Posterior vena cava (tissue), 2 donors: ENCODE measurements at places on chromosomes 16 and 17. TPM values are rescaled to one million over a fixed set of nuclear protein-coding genes. Genes with fewer than 3 reads are reported as not detected.
A peak's percentile ranks its signal among the peaks of the same experiment; 100 is the strongest.

DNA sequence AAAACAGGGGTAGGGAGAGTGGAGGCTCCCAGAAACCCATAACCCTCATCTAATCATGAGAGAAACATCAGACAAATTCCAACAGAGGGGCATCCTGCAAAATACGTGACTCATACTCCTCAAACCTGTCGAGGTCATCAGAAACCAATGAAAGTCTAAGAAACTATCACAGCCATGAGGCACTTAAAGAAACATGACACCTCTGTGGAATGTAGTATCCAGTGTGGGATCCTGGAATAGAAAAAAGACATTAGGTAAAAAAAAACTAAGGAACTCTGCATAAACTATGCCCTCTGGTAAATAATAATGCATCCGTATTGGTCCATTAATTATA, 16.4 kb downstream of the CDH5 start:
- DNase-seq, result no peak

- peak; percentile 83 for DNase-seq
These were observed 8.7 kb downstream of the THRA start for GRCh38 chr17:40071313-40072039.

DNA sequence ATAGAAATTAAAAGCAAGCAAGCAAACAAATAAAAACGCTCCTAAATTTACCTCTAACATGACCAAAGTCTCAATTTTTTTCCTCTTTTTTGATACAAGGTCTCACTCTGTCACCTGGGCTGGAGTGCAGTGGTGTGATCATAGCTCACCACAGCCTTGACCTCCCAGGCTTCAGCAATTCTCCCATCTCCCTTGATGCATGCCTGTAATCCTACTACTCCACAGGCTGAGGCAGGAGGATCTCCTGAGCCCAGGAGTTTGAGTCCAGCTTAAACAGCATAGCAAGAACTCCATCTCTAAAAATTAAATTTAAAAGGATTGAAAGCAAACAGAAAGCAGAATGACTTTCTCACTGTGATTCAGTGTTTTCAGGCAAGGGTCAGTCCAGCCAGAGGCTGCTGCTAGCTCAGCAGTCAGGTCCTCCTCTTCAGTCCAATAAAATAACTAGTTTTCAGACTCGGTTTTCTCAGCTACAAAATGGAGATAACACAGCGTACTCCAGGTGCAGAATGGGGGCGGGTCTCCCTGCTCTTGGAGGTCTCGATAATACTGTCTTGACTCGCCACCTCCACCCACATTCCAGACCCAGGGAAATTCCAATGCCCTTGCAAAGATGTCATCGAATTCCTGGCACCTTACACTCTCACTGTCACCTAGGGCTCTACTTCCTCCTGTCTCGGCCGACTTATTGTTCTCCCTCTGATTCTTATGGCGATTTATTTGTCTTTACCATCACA, 20.7 kb upstream of the MRTFB start:
- DNase-seq, result no peak

DNA sequence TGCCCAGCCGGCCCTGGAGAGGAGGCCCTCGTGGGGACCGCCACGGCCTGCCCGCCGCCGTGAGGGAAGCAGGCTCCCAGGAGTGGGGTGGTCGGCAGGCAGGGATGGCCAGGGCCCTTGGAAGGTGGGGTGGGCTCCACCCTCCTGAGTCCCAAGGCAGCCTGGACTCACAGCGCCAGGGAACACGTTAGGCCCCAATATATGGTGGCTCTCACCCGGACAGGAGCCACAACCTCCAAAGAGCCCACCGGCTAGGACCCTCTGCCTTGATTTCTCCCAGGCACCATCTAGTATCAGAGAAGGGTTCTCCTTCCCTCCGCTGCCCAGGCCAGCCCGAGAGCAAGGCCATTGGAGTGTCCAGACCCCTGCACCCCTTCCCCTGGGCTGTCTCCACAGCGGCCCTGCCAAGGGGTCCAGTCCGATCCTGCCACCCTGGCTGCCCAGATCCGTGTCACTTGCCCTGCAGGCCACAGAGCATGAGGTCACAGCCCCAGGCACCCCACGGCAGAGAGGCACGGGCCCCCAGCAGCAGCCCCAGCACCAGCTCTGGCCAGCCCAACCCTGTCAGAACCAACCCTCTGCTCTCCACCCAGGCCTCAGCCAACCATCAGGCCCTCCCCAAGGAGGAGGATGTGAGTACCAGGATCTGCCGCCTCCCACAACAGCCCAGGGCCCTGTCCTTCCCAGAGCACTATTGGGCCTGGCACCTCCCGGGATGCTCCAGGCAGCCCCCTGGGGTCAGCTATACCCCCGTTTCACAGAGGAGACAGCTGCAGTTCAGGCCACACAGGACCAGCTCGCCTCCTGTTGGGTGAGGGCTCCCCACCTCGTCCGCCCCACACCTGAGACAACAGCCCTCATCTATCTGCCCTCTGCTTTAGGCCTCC, 1.1 kb upstream of the AXIN1 start:
- DNase-seq, result peak; percentile 84

- peak; percentile 89 for DNase-seq
These were observed 48.4 kb upstream of the KDM8 start for GRCh38 chr16:27154705-27155521.

DNA sequence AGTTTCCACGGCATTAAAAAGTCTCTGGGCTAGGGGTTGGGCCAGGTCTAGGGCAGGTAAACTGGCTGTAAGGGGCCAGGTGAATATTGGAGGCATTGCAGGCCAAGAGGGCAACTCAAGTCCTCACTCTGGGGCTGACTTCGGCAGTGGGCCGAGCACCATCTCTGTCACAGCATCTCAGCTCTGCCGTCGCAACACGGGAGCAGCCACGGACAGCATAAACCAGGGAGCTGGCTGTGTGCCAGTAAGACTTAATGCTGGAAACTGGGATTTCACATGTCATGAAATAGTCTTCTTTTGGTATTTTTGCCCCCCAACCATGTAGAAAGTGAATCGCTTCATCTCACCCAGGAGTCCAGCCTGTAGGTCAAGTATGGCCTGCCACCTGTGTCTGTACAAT, 12.6 kb upstream of the LGALS9 start:
- no peak for DNase-seq

DNA sequence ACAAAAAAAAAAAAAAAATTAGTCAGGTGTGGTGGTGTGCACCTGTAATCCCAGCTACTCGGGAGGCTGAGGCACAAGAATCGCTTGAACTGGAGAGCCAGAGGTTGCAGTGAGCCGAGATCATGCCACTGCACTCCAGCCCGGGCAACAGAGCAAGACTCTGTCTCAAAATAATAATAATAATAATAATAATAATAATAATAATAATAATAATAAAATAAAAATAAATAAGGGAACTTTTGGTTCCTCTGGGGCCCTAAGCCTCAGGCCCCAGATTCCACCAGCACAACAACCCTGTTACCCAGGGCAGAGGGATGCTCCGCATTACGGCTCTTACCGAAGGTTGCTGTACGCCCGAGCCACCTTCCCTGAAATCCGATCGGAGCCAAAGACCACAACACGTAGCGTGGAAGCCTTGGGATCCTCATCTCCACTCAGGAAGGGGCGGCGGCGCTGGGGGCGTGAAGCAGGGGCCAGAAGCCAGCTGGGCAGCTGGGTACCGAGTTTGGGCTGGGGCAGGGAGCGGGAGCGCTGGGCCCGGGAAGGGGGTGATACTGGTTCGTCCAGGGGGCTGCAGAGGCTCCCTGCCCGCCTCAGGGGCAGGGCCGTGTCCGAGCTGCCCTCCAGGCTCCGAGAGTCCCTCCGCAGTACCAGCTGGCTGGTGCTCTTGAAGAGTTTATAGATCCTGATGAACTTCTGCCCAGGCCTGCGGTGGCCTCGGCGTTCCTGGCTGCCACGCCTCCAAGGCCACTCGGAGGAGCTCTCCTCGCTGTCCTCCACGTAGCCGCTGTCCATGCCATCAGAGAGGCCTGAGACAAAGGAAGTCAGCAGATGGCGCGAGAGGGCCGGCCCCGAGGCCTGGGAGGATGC, 20.6 kb upstream of the PIK3R6 start:
- DNase-seq, result no peak

GRCh38 chr17:83032781-83033180, 46.6 kb upstream of the METRNL start:
- peak; percentile 53 for DNase-seq

- DNase-seq, result no peak
These were observed 327.6 kb downstream of the CDH13 start for GRCh38 chr16:82954224-82954929.

- DNase-seq, result peak; percentile 89
These were observed 3.0 kb upstream of the DLX3 start for GRCh38 chr17:49997773-49998703.

GRCh38 chr16:75754141-75754540, 27.9 kb upstream of the CPHXL start:
- DNase-seq, result no peak

DNA sequence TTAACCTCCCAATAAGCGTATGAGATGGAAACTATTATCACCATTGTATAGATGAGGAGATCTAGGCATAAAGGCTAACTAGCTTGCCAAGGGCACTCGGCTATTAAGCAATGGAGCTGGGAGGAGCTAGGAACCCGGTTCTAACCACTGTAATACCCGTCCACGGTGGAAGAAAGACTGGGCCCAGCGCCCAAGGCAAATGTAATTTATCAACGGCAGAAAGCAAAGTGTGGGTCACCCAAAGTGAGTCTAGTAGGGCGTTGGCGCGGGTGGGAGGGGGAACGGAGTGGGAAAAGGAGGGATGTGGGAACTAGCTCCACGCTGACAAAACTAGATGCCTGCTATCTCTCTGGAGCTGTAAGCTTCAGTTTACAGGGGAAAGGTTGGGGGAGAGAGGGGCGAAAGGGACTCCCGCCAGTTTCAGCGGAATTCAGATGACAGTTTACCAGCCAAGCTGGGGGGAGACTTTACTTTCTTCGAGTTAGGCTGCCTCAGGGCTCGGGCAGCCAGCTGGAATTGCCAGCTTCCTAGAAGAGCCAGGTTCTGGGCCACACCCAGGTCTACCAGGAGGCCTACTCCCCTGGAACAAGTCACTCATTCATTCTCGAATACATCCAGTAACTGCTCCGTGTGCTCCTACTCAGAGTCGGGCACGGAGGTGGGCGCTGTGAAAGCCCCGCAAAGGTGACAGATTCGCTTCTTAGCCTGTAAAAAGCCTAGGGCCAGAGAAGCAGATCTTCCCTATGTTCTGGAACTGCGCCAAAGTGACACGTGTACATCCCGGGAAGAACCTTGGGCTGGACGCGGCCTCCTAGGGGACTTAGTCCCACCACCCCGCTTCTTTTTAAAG, 837 bp downstream of the LRRC59 start:
- DNase-seq, result peak; percentile 89

- no peak for DNase-seq
These were observed 5.4 kb upstream of the KPNB1 start for GRCh38 chr17:47644324-47644723.

- no peak for DNase-seq
These were observed 46.5 kb downstream of the TEX2 start for GRCh38 chr17:64216338-64217248.

DNA sequence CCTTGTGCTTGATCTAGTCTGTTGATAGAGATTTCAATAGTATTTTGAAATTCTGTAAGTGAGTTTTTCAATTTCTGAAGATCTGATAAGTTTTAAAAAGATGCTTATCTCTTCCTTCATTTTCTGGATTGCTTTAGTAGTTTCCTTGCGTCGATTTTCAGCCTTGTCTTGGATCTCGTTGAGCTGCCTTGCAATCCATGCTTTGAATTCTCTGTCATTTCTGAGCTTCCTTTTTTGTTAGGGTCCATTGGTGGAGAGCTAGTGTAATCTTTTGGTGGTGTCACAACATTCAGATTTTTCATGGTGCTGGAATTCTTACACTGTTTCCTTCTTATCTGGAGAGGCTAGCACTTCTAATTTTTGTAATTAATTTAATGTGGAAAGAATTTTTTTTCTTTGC, 61.1 kb downstream of the SLFN11 start:
- DNase-seq, result no peak

Gene CEP112
- total RNA-seq, result 33.4 TPM

Gene WNT3
- total RNA-seq, result 0.81 TPM

Gene ZBTB4
- total RNA-seq, result 67.9 TPM

Gene TEKT1
- not detected for total RNA-seq

Gene ABCC12
- total RNA-seq, result not detected

Gene MAPT
- 4.4 TPM for total RNA-seq

Gene HYDIN
- 3.5 TPM for total RNA-seq

Gene EXOC3L1
- total RNA-seq, result 3.1 TPM

Gene JPH3
- total RNA-seq, result 1.4 TPM

Gene TMEM92
- 0.60 TPM for total RNA-seq

Gene CD300E
- 3.3 TPM for total RNA-seq

Gene FBXW10B
- total RNA-seq, result 0.93 TPM
